Stimulated activated CD8-positive, alpha-beta memory T cell treated with anti-CD3 and anti-CD28 coated beads, Interleukin-15, amount 100 ng/mL, for 48 hours (primary cell): ENCODE measurements at places on chromosomes 12 and 14.

DNA sequence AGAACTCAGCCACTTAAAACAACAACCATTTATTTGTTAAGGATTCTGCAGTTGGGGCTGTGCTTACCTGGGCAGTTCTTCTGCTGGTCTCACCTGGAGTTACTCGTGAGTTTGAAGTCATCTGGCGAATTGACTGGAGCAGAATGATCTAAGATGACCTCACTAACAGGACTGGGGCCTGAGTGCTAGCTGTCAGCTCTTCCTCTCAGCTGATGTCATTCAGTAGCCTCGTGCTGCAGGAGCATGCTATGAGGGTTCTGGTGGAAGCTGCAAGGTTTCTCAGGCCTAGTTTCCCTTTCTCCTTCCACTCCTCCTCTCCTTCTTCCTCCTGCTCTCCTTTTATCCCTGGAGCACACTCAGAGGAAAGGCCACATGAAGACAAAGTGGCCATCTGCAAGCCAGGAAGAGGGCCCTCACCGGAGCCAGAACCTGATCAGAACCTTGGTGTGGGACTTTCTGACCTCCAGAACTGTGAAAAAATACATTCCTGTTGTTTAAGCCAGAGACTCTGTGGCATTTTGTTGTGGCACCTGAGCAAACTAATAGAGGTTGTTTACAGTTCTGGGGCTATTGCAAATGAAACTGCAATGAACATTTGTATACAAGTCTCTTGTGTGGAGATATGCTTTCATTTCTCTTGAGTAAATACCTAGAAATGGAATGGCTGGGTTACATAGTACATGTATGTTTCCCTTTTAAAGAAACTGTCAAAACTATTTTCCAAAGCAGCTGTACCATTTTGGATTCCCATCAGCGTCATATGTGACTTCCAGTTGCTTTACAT lies 21.9 kb upstream of the MAP3K9 start:
- no peak for DNase-seq

DNA sequence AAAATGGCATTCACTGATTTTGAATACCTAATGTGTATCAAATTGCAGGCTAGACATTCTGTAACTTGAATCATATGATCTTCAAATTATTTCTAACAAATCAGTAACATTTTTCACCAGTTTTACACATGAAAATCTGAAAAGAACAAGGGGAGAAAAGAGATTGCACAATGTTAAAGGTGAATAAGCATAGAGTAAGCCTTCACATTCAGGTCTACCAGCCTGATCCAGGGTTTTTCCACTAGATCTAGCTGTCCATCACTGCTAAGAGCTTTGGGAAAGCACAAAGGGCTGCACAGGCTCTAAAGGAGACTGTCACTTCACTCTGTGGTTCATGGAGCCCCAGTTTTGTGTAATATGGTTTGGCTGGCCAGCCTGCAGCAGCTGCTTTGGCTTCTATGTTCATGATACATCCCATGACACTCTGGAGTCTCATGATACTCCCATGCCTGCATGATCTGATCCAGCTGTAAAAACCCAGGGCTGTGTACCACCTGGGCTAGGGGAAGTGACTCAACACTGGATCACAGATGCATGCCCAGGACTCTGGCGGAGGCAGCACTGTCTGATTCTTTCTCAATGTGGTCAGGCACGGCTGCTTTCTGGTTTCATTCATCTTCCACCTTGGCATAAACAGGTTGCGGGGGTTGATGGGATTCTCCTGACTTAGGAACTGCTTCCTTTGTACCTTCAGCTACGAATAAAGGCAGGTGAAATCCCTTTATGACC lies 859.7 kb downstream of the GALC start:
- no peak for DNase-seq

GRCh38 chr12:130559806-130560205 lies 156.3 kb downstream of the RIMBP2 start:
- no peak for DNase-seq

GRCh38 chr12:57765003-57765697 lies 1.7 kb downstream of the CYP27B1 start:
- no peak for DNase-seq

- DNase-seq = no peak
Observed at GRCh38 chr12:16369156-16369555, 21.7 kb downstream of the MGST1 start.
